ENCODE measurements at places on chromosomes 2 and 18.

GRCh38 chr2:213098612-213099011, 52.8 kb downstream of the IKZF2 start:
- no peak for DNase-seq

DNA sequence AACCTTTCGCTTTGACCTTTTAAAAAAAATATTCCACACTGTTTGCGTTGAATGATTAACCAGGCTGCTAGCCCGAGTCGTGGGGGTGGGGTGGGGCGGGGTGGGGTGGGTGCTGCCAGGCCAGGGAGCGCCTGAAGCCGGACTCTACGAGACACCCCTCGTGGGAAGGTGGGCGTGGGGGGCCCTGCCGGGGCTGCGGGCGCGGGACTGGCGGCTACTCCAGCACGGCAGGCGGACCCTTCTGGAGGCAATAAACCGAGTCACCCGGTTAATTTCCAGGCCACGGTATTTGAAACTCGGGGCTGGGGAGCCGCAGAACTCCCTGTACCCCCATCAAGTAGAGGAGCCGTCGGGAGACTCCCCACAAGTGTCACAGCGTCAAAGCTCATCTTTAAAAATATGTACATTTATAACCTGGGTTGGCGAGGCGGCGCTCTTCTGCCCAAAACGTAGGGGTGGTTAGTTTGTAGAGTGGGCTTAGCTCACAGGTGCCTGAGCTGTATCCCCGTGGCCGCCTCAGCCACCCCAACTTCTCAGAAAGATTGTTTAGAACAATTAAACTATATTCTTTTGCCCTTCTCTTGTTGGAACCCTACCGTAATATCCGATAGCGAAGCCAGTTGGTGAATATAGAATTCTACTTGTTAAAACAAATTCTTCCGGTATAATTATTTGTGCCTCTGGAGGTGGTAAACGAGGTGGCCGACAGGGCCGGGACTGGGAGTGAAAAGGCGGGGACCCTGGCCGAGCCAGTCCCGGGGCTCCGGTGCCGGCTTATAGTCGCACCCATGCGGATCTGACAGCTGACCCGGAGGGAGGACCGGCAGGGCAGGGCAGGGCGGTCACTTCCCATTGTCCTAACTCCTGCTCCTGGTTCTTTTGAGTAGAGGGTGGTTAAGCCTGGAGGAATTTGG, 1.4 kb downstream of the B3GNT2 start:
- peak; percentile 53 for DNase-seq

GRCh38 chr18:67373636-67374035, 142.9 kb downstream of the DSEL start:
- DNase-seq, result no peak

DNA sequence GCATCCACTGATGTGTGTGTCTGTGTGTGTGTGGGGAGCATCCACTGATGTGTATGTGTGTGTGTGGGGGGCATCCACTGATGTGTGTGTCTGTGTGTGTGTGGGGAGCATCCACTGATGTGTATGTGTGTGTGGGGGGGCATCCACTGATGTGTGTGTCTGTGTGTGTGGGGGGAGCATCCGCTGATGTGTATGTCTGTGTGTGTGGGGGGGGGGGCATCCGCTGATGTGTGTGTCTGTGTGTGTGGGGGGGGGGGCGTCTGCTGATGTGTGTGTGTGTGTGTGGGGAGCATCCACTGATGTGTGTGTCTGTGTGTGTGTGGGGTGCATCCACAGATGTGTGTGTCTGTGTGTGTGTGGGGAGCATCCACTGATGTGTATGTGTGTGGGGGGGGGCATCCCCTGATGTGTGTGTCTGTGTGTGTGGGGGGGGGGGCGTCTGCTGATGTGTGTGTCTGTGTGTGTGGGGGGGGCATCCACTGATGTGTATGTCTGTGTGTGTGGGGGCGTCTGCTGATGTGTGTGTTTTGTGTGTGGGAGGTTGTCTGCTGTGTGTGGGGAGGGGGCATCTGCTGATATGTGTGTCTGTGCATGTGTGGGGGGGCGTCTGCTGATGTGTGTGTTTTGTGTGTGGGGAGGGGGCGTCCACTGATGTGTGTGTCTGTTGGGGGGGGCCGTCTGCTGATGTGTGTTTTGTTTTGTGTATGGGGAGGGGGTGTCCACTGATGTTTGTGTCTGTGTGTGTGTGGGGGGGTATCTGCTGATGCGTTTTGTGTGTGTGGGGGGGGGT, 125.9 kb downstream of the NFATC1 start:
- DNase-seq, result peak; percentile 32

GRCh38 chr2:135829378-135830135, 7.4 kb downstream of the LCT start:
- DNase-seq, result no peak

DNA sequence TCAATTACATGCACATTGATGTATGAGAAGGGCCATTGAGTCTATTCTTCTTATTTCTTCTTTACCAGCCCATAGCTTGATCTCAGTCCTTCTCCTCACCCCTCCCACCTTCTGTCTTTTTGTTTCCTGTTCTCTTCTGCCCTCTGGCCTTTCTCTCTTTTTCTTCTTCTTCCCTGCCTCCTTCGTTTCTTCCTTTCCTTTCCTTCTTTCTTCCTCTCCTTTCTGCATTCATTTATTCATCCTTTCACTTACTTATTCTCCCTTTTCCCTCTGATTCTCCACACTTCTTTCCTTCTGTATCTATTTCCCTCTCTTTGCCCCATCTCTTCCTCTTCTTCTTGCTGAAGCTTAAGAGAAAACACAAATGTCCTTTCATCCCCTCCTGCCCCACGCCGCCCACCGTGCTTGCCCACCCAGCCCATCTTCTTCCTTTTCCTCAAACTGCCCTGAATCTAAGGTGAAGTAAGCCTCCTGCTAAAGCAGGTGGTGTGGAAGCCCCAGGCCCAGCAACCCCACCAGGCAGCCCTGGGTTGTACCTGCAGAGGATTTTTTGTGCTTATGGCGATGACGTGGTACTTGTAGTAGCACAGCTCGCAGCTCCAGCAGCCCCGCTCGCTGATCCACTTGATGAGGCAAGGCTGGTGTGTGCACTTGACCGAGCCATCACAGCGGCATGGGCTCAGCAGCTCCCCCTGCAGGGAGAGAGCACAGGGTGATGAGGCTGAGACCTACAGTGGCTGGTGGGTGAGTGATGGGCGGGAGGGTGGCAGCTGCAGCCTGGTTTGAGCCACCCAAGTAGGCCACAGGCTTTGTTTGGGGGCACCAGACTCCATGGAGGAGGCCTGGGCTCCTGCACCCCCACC, 89.0 kb downstream of the MARCHF4 start:
- DNase-seq, result peak; percentile 35

DNA sequence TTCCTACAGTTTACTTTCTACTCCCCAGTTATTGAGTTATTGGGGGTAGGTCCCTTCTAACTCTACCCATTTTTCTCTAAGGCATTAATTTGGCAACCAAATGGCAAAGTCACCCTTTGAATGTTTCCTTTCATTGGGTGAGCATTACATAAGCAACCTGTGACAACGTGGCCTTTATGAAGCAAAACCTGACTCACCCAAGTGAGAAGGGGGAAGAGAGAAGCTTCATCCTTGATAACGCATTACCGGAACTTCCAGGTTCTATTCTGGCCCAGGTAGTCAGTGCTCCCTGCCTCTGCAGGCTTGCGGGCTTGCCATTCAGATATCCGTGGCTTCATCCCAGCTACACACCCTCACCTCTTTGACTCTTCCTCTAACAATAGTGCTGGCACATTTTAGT, 39.1 kb upstream of the FAM124B start:
- no peak for DNase-seq

DNA sequence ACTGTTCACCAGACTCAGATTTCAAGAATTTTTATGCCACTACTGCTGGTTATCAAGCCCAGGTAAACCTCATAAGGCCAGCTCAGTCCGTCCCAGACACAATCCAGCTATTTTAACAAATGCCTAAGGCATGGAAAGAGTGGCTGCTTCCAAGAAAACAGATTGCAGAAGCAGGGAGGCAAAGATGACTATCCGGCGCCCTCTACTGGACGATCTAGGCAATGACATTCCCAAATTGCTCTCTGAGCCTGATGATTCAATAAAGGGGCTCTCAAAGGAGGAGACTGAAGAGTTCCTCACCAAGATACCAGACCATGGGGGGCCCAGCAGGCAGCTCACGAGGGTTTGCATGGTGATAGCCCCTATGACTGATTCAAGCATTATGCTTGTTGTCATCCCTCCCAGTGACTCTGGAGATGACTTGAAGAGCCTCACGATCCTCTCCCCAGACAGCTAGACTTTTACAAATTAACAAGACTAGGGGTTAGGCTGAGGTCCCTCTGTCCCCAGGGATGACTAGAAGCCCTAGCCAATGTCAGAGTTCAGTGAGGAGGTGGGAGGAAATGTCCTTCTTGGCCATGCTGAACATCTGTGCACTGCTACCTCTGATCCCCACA, 25.0 kb downstream of the SERPINB8 start:
- DNase-seq, result peak; percentile 39

DNA sequence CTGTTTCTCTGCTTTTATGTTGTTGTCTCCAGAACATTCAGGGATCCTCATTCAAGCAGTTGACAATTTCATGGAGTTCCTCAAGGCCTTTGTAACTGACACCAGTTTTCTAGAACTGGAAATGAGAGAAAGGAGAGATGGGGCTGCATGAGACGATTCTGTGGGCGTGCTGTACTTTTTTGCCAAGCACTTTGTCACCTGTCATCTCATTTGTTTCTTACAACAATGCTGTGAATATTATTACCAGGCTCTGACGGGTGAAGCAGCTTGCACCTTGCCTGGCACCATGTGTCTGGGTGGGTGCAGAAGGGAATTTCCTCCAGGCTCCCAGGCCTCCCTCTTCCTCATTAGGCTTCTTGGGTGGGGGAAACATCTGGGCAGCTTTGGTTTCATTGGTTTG, 22.2 kb upstream of the ATOH8 start:
- no peak for DNase-seq

GRCh38 chr2:219500135-219500534, 1.4 kb downstream of the GMPPA start:
- DNase-seq, result no peak

GRCh38 chr18:13264091-13265007, 45.8 kb downstream of the LDLRAD4 start:
- peak; percentile 23 for DNase-seq

DNA sequence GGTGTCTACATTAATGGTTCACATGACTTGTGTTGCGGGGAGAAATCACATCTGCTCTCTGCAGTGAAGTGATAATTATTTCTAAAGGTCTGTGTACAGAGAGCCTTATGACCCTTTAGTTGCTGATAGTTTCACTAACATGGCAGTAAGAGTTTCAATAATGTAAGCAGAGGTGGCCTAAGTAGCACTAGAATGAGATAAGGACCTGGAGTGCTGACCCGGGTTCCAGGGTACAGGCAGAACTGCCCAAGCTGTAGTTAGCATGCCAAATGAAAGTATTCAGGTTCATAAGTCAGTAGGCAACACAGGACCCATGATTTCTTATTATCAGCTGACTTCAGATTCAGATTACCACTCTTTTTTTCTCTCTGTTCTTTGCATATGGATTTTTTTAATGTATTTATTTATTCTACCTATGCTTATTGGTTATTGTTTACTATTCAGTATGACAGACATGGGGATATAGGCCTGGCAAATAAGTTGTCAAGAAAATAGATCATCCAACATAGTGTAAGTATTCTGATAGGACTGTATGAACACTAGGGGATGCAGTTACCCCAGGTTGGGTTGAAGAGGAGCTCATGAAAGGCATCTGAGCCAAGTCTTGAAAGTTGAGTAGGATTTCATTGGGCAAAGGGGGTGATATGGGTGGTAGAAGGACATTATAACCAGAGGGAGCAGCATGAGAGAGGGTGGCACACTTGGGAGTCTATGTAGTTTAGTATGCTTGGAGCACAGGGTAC, 105.2 kb downstream of the CCDC85A start:
- DNase-seq, result no peak

GRCh38 chr2:98399140-98399539, 45.5 kb upstream of the INPP4A start:
- no peak for DNase-seq

DNA sequence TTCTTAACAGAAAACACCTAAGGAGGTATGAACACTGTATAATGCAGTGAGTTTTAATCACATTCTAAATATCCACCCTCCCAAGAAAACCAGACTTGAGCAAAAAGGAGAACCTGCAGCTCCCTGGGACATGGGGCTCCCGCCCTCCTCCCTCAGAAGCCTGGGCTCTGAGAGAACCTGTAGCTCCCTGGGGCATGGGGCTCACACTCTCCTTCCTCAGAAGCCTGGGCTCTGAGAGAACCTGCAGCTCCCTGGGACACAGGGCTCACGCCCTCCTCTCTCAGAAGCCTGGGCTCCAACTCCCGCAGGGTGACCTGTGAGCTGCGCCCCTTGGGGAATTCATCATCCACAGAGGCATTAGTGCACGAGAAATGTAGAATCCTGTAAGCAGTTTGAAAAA, 222.9 kb downstream of the SNTG2 start:
- DNase-seq, result no peak

DNA sequence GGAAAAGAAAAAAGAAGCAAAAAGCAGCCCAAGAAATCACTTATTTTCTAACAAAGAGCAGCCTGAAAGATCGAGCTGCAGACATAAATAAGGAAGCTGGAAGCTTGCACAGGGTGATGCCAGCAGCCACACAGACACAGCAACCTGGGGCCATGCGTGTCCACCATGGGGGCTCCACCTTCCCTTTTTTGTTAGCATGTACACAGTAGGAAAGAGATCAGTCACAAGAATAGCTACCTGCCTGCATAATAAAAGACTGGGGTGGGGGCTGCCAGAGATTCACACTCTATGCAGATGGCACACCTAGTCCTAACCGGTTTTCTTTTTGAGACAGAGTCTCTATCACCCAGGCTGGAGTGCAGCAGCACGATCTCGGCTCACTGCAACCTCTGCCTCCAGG, 2.9 kb upstream of the CNOT11 start:
- DNase-seq, result no peak

DNA sequence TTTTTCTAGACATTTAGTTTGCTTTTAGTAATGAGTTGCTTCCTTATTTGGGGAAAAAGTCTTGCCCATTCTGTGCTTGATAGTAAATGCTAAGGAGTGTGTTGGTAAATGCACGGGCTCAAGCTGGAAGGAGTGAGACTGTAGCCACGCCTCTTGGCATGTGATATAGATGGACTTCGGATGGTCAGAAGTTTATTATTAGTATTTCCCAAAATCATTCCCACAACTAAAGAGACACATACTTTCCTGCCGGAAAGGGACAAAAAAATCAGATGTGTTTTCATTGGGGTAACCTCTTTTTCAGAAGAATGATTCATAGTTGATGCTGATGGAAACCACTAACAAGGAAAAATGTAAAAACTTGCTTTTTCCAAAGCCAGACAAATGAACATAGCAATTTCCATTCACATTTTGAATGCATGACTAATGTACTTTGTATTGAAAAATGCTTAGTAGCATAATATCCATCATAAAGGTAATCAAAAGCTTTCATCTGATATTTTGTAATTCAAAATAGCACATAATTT, 133.2 kb downstream of the ZNF532 start:
- DNase-seq, result no peak

GRCh38 chr2:112916625-112917247, 5.8 kb downstream of the IL37 start:
- no peak for DNase-seq

- DNase-seq, result no peak
These were observed 17.0 kb downstream of the SLC30A6 start for GRCh38 chr2:32182667-32183066.
